Stimulated activated CD4-positive, alpha-beta T cell treated with anti-CD3 and anti-CD28 coated beads, Interleukin-12 subunit alpha, Interleukin-12 subunit beta, amount 100 ng/mL, for 24 hours (primary cell): ENCODE measurements at places on chromosomes 11 and 22.

- no peak for DNase-seq
Measured at GRCh38 chr11:76773921-76774361, 9.2 kb upstream of the TSKU start.

DNA sequence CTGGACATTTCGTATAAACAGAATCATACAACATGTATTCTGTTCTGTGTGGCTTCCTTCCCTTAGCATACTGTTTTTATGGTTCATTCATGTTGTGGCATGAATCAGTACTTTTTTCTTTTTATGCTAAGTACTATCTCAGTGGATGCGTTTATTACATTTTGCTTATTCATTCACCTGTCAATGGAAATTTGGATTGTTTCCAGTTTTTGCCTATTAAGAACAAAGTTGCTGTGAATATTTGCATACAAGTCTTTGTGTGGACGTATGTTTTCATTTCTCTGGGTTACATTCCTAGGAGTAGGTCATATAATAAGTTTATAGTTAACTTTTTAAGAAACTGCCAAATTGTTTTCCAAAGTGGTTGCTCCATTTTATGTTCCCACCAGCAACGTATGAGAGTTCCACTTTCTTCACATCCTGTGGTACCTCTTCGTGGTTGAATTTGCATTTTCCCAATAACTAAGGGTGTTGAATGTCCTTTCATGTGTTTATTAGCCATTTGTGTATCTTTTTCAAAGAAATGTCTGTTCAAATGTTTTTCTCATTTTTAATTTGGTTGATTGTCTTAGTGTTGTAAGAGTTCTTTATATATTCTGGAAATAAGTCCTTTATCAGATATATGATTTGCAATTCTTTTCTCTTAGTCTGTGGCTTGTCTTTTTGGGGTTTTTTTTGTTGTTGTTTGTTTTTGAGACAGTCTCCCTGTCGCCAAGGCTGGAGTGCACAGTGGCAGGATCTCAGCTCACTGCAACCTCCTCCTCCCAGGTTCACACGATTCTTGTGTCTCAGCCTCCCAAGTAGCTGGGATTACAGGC, 46.0 kb upstream of the MICAL2 start:
- DNase-seq = no peak

- peak; percentile 46 for DNase-seq
Measured at GRCh38 chr22:46563381-46564083, 26.1 kb upstream of the CELSR1 start.

GRCh38 chr11:44621784-44622183, 56.3 kb downstream of the CD82 start:
- no peak for DNase-seq

DNA sequence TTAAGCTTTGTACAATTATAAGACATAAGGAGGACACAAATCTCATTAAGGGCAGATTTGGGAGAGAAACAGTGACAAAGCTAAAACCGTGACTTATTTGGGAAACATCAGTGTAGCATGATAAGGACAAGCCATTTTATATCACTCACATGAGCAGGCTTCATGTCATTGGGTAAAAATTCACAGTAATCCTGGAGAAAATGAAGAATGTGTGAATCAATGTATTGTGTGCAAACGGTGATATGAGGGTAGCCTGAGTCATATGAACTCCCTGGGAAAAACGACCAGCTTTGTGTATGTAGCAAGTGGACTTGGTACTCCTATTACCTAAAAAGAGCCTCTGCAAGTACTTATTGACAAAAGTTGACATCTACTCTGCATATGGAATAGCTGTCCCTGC, 6.0 kb upstream of the TRIM34 start:
- no peak for DNase-seq

GRCh38 chr11:75277991-75278790, 37.6 kb downstream of the TPBGL start:
- DNase-seq = no peak

DNA sequence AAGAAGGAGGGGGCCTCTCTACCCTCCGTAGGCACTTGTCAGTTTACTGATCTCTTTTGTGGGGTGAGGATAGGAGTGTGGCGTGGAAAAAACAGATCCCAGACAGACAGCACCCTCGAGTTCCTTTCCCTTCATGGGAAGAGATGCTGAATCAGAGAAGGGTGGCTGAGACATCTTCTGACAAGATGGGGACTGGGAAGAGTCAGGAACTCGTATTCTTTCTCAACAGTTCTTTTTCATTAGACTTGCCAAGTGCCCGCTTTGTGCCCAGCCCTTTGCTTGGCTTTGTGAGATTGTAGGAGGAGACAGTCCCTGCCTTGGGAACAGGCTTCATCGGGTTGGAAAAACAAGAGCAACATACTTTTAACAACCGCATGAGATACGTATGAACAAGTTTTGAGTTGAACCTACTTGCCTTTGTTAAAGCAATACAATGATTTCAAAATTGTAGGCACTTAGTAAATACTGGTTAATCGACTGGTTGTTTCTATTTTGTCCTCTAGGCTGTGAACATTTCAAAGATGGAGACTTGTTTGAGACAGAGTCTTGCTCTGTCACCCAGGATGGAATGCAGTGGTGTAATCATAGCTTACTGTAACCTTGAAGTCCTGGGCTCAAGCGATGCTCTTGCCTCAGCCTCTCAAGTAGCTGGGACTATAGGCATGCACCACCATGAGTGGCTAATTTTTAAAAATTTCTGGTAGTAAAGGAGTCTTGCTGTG, 1.1 kb downstream of the RRM1 start:
- no peak for DNase-seq

- no peak for DNase-seq
Measured at GRCh38 chr22:23762842-23763578, at the start of gene C22orf15. Gene C22orf15, plus strand, starts transcription at chr22:23762990. Its CDS starts 317 bp downstream, at chr22:23763307.

- no peak for DNase-seq
Measured at GRCh38 chr22:48955351-48956311, 872.0 kb downstream of the BRD1 start.

DNA sequence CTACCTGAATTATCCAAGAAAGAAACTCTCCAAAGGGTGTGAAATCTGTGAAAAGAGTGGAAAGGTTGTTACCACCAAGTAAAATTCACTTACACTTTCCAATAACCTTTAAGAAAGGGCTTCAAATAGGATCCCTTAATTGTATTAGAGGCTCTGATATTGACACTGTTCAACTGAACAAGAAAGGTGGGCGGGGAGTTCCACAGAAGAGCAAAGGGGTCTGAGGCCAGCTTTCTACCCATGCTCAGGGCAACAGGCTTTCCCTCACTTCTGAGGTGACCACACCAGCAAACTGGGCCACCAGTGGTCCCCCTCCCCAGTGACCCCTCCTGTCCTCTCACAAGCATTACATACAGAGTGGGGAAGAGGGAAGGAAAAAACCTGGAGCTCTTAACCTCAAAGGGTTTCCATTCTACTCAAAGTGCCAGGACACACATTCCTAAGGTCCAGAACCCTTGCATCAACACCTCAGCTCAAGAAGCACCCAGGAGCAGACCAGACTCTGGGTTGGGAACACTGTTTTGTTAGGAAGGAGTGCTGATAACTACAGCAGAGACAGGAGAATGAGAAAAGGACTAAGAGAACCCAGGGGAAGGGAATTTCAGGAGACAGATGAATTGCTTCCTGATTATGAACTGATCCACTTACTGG, 71.6 kb upstream of the AKIP1 start:
- no peak for DNase-seq

DNA sequence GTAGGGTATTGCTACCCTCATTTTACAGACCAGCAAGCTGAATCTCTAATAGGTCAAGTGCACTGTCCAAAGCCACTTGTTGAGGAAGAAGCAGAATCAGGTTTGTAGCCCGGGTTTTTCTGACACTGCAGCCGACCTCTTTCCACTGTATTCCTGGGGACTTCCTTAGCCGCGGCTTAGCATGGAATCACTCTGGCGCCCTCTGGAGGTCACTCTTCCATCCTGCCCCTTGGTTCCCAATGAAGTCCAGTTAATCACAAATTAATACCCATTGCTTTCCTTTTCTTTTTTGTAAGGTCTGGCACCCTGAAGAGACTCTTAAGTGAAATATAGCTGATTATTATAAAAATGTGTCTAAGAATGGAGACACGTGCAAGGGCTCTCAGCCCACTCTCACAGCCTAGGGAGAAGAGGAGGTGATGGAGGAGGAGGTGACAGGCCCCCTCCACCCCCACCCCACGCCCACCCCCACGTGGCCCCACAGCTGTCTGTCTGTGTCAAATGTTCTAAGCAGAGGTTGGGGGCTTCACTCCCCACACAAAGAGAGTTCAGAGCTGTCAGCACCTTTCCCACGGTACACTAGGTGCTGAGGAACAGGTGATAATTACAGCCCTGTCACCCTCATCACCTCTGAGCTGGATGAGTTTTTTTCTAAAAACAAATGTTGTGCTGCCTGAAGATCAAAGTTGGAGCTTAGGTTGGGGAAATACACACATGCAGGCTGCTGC, 57.7 kb upstream of the DRD2 start:
- DNase-seq = peak; percentile 18

GRCh38 chr22:21778705-21779363, 43.2 kb upstream of the YPEL1 start:
- no peak for DNase-seq

DNA sequence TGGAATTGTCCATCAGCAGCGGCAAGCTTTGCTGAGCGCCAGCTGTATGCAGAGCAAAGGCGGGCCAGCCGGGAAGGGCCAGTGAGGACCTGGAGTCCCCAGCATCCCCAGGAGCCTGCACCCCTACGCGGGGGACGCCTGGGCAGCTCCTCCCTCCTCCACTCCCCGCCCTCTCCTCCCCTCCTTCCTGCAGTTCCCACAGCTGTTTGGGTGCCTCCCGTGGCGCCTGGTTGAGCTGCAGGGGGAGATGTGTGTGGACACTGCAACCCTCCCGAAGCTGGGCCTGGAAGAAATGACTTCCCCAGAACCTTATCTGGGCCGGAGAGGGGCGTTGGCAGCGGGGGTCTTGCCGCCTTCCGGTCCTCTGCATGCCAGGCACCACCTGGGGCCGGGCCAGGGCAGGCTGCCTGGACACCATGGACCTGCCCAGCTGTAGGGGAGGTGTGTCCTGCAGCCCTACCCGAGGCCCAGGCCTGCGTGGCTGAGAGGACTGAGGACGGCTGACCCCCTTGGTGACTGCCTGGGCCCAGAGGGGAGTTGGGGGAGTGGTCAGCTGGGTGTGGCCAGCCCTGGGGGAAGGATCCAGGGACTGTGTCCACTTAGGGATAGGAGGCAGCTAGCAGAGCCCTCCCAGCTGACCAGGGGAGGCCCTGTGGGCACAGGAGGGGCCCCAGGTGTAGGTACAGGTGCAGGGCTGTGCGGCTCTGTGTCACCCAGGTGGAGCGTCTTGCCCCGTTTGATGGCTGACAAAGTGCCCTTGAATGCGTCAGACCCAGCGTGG, 16.8 kb upstream of the MUC6 start:
- no peak for DNase-seq
